Colonic mucosa (tissue), 4 donors: ENCODE measurements at places on chromosomes 2 and 18. TPM values are rescaled to one million over a fixed set of nuclear protein-coding genes. Genes with fewer than 3 reads are reported as not detected.
A peak's percentile ranks its signal among the peaks of the same experiment; 100 is the strongest.

- H3K4me3 ChIP-seq, result no peak overlapping the region
- H3K36me3 ChIP-seq, result no peaks in the 10 kb centered on the region
- H3K4me1 ChIP-seq, result no peaks in the 10 kb centered on the region
These were observed 14.9 kb downstream of the DPP4 start for GRCh38 chr2:162058973-162059668.

GRCh38 chr2:225190987-225191386 is 148.7 kb upstream of the DOCK10 start:
- no peak for DNase-seq
- H3K36me3 ChIP-seq, result no peaks in the 10 kb centered on the region
- no peaks in the 10 kb centered on the region for H3K27me3 ChIP-seq
- no peak overlapping the region for H3K27ac ChIP-seq

DNA sequence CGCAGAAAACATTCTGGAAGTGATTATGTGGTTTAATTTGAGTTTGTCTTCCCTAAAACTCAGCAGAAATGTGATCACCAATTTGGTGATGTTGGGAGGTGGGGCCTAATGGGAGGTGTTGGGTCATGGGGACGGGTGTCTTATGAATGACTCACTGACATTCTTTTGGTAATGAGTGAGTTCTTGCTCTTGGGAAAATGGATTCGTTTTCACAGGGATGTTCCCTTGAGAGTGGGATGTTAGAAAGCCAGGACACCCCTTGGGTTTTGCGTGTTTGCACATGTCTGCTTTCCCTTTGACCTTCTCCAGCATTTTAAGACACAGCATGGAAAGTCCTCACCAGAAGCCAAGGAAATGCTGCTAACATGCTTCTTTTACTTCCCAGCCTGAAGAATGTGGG is 321.5 kb upstream of the NT5C1B start:
- no peaks in the 10 kb centered on the region for H3K4me1 ChIP-seq
- no peak overlapping the region for H3K27ac ChIP-seq
- no peak for DNase-seq

- no peaks in the 10 kb centered on the region for H3K4me1 ChIP-seq
- no peaks in the 10 kb centered on the region for H3K27me3 ChIP-seq
- no peak overlapping the region for H3K27ac ChIP-seq
- no peak overlapping the region for H3K4me3 ChIP-seq
- no peak for DNase-seq
These were observed 157.0 kb downstream of the ERBB4 start for GRCh38 chr2:212381428-212382102.

DNA sequence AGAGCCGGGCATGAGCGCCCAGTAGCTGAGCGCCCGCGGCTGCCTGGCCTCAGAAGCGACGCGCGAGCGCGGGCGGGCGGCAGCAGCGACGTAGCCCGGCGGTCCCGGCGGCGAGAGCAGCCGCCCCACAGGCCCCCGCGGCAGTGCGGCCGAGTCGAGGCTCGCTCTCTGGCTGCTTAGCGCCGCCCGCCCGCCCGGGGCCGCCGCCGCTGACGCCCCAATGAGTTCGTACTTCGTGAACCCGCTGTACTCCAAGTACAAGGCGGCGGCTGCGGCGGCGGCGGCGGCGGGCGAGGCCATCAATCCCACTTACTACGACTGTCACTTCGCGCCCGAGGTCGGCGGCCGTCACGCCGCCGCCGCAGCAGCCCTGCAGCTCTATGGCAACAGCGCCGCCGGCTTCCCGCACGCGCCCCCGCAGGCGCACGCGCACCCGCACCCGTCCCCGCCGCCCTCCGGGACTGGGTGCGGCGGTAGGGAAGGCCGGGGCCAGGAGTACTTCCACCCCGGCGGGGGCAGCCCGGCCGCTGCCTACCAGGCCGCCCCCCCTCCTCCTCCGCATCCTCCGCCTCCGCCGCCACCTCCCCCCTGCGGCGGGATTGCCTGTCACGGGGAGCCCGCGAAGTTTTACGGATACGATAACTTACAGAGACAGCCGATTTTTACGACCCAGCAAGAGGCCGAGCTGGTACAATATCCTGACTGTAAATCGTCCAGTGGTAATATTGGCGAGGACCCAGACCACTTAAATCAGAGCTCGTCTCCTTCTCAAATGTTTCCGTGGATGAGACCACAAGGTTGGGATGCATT is 847 bp downstream of the HOXD8 start:
- H3K27me3 ChIP-seq, result peaks cover 33% of the 10 kb centered on the region
- no peaks in the 10 kb centered on the region for H3K4me1 ChIP-seq
- peak overlapping the region; percentile 75 for H3K27ac ChIP-seq
- peak overlapping the region; percentile 41 for H3K4me3 ChIP-seq
- no peaks in the 10 kb centered on the region for H3K36me3 ChIP-seq
- DNase-seq, result no peak

- no peak overlapping the region for H3K27ac ChIP-seq
- H3K4me1 ChIP-seq, result no peaks in the 10 kb centered on the region
- DNase-seq, result no peak
- H3K27me3 ChIP-seq, result no peaks in the 10 kb centered on the region
- no peak overlapping the region for H3K4me3 ChIP-seq
These were observed 87.0 kb upstream of the PROKR1 start for GRCh38 chr2:68556381-68556780.

DNA sequence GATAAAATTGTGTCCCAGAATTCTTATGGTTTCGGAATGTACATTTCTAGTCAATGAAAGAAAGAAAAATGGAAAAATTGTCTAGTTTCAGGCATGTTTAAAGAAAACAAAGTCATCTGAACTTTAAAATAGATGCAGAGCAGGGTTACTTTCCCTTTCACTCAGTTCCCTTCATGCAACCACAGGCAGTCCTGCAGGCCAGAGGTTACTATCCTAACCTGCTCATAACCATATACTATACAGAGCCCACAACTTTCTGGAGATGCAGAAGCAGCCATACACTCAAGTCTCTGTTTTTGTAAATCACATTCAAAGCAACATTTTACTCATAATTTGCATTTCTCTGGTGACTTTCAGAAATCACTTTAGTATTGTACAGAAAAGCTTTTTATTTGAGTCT is 690.3 kb downstream of the MBD2 start:
- no peaks in the 10 kb centered on the region for H3K27me3 ChIP-seq
- H3K4me1 ChIP-seq, result no peaks in the 10 kb centered on the region
- DNase-seq, result no peak

GRCh38 chr18:13878857-13879256 is 36.5 kb downstream of the MC2R start:
- DNase-seq, result no peak
- no peak overlapping the region for H3K27ac ChIP-seq
- no peaks in the 10 kb centered on the region for H3K4me1 ChIP-seq

DNA sequence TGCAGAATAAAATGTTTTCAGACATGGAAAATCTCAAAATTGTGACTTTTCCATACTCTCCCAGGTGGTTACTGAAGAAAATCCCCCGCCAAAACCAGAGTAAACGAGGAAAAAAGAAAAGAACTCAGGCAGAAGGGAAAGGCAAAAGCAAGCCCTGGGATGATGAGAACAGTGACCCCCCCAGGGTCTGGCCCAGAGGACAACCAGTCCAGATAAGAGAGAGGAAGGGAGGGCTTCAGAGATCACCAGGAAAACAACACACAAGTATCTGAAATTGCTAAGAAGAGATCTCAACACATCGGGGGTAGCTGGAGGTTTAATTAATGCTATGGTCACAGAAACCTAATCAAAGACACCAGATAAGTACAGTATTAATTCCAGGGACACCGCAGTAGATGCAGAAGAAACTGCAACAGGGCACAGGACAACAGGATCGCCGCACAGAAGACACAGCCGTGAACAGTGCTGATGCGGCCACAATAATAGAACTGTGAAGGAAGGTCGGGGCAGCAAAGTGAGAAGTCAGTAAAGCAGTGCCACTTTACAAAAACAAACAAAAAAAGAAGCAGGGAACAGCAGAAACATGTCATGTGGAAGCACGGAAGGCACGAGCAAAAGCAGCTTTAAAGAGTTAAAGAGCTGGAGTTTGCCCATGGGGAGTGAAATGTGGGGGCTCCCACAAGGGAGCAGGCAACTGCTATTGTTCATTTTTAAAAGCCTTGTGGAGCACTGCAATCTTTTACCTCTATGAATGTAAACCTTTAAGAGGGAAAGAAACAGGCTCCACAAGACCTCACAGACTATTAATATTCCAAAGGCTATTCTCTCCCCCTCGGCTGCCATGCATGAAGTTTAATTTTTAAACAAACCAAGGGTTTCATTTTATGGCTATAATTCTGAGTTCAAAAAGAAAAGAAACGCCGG is 28.4 kb downstream of the FAM168B start:
- no peaks in the 10 kb centered on the region for H3K4me1 ChIP-seq
- H3K4me3 ChIP-seq, result no peak overlapping the region
- no peak for DNase-seq
- no peaks in the 10 kb centered on the region for H3K27me3 ChIP-seq

- no peaks in the 10 kb centered on the region for H3K4me1 ChIP-seq
- H3K4me3 ChIP-seq, result no peak overlapping the region
- H3K27me3 ChIP-seq, result no peaks in the 10 kb centered on the region
- no peak for DNase-seq
These were observed 44.2 kb downstream of the MRPS9 start for GRCh38 chr2:105082107-105082506.

- H3K4me3 ChIP-seq, result no peak overlapping the region
- no peaks in the 10 kb centered on the region for H3K4me1 ChIP-seq
- no peaks in the 10 kb centered on the region for H3K36me3 ChIP-seq
- peaks cover 29% of the 10 kb centered on the region for H3K27me3 ChIP-seq
These were observed 273 bp upstream of the NXPH2 start for GRCh38 chr2:138780446-138780880.

DNA sequence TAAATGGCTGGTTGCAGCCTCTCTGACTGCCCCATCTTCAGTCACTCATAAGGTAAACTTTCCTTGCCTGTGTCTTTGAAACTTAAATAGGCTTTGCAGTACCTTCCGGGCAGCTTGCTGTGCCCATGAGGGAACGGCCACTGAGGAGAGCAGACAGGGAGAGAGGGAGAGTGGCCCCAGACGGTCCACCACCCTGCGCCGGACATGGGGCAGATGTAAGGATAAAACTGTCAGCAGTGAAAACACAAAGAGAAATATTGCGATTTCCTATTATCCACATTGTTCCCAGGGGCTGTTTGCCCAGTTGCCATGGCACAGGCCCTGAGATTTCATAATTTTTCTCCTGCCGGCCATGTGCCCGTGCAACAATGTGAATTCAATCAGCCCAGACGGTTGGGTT is 265.9 kb upstream of the SALL3 start:
- no peak overlapping the region for H3K27ac ChIP-seq
- no peak overlapping the region for H3K4me3 ChIP-seq
- H3K27me3 ChIP-seq, result no peaks in the 10 kb centered on the region
- no peaks in the 10 kb centered on the region for H3K4me1 ChIP-seq
- DNase-seq, result no peak

Gene UNC80
- not detected for total RNA-seq

Gene MATN3
- 0.12 TPM for total RNA-seq

Gene GAL3ST2
- total RNA-seq, result 70.2 TPM

Gene IL1RL1
- total RNA-seq, result 1.2 TPM
